ENCODE measurements at places on chromosomes 4 and X.

- DNase-seq, result peak; percentile 20
Measured at GRCh38 chr4:55993994-55994663, 45.4 kb downstream of the CEP135 start.

DNA sequence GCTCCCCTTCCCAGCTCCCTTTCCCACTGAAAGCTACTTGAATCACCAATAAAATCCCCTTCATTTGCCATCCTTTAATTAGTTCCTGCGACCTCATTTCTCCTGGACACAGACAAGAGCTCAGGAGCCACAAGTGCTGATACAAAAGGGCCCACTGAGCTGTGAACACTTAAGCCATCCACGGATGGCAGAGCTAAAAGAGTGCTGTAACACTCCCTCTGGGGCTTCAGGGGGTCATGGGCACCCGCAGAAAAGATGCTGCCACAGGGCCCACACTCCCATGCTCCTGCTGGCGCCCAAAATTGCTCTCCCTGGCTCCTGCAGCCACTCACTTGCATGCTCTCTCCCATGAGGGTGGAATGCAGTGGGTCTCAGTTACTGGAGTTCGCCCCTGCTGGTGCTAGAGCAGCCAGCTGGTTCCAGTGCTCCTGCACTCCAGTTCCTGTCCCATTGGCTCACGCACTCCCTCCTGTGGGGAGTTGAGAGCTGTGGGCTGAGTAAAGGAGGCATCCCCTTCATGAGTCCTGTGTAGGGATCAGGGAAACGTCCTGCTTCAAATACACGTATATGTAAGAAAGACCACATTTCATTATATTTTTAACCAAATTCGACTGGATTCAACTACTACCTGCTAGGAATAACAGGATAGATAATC lies 1291.0 kb downstream of the ARAP2 start:
- DNase-seq, result no peak

GRCh38 chrX:118062817-118063615 lies 53.6 kb downstream of the KLHL13 start:
- no peak for DNase-seq

DNA sequence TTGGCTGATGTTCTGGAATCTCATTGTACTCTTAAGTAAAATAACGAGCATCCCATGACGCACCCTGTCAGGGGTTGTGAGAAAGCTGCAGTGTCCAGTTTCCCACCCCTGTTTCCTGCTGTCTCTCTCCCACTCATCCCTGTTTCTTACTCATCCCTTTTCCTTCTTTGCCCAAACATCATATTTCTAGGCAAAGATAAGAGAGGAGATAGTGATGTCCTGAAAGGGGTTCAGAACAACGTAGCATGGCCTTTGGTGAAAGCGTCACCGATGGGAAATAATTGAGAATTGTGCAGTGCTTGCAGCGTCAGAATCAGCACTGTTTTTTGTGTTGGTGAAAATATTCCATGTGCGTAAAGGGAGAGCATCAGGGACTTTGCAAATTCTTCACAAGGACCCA lies 23.5 kb upstream of the TMEM165 start:
- no peak for DNase-seq

GRCh38 chrX:138026211-138026610 lies 460.3 kb downstream of the ZIC3 start:
- DNase-seq, result no peak

DNA sequence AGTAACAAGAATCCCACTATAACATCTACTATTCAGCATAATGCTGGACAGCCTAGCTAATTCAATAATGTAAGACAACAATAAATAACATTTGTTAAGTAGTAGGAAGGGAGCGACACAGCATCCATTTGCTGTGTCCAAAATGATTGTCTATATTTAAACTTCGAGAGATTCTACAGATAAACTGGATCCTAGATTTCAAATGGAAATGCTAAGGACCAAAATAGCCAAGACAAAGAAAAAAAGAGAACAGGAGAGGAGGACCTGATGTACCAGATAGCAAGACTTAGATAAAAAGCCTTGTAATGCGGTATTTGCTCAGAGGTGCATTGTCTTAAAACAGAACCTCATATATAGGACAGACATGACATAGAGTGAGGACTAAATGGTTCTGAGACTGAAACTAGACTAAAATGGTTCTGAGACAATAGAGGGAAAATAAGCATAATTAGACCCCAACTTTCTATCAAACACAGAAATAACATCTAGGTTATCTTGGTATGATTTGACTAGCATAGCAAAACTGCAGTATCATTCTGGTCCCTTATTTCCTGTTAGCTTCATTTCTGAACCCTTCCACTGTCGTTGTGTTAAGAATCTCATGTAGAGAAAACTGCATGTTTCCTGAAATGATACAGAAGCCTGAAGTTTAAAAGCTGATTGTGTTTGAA lies 3.8 kb downstream of the HPGDS start:
- no peak for DNase-seq

- DNase-seq, result no peak
Measured at GRCh38 chr4:145278341-145279121, 98.1 kb upstream of the OTUD4 start.

DNA sequence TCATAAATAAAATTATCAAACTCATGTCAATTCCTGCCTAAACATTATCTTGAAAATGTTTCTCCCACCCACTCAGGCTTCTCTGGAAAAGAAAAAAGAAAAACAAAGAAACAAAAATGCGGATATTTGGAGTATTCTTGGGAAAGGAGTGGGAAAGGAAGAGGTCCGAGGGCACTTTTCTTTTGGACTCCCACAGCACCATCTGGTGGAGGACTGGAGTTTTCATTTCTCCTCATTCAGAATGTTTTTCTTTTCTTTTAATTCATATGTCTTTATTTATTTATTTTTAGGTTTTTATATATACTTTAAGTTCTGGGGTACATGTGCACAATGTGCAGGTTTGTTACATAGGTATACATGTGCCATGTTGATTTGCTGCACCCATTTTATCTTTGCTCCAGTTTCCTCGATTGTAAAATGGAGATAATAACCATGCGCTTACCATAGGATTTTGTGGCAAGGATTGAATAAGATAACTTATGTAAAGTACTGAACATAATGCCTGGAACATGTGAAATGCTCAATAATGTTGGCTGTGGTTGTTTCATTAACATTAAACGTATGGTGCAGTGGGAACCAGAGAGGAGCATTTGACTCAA lies 8.0 kb upstream of the KCNE5 start:
- no peak for DNase-seq

GRCh38 chr4:77579406-77580076 lies 26.1 kb upstream of the CXCL13 start:
- DNase-seq, result no peak

- DNase-seq, result no peak
Measured at GRCh38 chr4:53014881-53015280, 152.8 kb downstream of the RASL11B start.
